ENCODE measurements at places on chromosomes 5 and 9.

DNA sequence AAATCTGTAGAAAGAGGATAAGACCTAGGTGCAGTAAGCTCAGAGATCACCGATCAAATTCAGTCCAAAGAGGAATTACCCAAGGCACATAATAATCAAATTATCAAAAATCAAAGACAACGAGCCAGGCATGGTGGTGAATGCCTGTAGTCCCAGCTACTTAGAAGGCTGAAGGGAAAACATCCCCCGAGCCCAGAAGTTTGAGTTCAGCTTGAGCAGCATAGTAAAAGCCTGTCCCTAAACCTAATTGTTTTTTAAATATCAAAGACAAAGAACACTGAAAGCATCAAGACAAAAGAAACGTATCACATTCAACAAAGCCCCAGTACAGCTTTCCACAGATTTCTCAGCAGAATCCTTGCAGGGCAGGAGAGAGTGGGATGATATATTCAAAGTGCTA lies 122.9 kb downstream of the CEP120 start:
- no peak for DNase-seq

DNA sequence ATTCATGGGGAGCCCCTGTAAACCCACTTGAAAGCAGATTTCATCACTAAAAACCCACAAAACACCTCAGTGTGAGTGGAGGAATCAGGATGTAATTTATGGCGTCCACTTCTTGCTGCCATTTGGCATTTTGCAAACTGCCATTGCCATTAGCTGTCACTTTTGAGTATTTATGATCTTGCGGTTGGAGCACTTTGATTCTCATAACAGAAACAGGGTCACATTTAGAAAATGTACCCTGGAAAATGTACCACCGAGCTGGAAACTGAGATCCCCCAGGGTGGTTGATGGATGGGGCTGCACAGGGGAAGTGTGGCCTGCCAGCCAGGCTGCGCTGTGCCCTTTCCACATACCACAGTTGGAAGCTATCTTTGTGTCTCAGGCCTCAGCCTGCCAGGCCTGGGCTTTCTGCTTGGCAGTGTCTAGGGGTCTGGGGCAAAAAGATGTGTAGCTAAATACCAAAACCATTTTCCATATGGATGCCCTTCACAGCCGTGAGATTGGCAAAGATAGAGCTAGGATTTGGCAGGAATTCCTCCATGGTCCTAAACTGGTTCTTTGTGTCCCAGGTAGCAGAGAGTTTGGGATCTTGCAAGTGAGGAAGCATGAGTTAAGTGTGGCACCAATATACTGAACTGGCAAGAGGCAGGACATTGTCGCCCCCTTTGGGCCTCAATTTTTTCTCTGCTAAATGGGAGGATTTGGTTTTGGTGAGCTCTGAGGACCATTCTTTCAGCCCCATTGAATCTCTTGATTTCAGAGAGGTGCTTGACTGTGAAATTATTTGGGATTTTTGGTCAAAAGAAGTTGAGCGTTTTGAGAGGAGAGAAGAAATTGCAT lies 46.2 kb downstream of the GALNT10 start:
- DNase-seq, result no peak

- DNase-seq, result no peak
Observed at GRCh38 chr5:173780235-173781234, 107.6 kb upstream of the CPEB4 start.

DNA sequence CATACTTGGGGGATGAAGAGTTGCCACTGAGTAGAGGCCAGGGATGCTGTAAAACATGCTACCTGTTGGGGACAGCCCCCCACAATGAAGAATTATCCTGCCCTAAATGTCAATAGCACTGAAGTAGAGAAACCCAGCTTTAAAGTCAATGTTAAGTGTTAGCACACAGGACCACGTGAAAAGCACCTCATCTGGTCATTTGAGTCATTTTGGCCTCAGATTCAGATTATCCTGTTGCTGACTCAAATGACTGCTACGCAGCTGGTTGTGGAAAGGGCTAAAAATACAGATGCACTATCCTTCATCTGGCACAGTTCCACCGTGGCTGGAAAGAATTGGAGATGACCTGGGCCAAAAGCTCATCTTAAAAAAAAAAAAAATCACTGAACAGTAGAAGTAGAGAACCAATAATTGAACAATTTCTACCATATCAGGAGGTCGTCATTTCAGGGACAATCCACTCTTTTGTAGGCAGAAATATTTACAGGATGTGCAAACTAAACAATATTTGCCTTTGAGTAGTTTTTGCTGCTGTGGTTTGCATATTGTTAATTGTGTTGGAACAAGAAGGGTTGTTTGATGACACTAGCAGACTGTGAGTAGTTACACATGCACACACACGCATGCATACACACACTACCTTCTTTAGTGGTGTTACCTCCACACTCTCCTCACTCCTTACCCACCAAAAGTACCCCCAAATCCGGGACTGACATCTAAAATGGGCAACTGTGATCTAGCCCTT lies 195.3 kb upstream of the KLF9 start:
- no peak for DNase-seq

DNA sequence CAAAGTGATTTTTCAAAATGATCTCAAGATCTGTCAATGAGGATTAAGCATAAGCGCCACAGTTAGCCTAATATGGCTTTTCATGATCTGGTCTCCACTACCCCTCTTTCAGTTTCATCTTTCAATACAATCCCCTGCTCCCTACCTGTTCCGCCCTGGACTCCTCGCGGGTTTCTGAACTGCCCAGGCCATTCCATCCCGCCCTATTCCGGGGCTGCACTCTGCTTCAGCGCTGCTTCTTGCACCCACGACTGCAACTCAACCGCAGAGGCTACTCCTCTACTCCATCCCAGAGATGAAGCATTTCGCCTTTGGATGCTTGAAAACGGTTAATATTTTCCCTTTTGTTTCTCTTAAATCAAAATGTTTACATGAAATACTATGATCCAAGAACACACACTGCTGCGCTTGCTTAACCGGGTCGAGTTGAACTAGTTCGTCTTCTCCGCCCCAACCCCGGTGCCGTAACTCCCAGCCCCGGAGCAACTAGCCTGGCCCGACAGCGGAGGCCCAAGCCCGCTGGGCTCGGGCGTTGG lies 716 bp upstream of the OTULIN start:
- DNase-seq, result no peak

Measured in HL-60 (cell line).